ENCODE measurements at places on chromosomes 5 and 9.

DNA sequence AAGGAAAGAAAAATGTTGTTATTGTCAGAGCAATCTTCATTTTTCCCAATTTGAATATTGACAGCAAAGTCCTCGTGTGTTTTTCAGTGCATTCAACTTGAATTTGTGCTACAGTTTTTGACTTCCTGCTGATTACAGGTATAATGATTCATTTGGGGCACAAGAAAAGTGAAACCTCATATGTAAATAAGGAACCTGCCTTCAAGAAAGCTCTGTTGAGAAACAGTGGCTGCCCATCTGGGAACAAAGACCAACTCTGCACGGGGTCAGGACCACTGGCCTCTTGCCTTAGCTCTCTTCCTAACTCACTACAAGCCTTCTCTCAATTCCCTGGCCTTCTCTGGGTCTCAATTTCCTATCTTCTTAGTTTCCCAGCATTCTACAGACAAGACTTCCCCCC lies 21.0 kb downstream of the TIMD4 start:
- no peak for DNase-seq

DNA sequence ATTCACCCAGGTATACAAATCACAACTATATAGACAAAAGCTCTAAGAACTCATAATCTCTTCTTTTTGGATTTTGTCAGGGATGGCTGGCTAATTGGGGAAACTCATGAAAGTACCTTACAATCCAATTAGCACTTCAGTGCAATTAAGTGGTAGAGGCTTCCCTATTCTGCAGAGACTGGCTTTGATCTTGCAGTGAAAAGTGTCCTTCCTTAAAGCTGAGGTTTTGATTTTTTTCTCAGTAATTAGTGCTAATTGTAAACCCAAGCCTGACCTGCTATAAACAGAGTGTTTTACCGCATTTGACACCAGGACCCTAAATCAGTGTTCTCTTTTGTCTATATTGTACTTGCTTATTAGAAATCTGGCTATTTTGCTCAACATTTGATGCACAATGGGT lies 294.0 kb upstream of the EFNA5 start:
- DNase-seq = no peak

DNA sequence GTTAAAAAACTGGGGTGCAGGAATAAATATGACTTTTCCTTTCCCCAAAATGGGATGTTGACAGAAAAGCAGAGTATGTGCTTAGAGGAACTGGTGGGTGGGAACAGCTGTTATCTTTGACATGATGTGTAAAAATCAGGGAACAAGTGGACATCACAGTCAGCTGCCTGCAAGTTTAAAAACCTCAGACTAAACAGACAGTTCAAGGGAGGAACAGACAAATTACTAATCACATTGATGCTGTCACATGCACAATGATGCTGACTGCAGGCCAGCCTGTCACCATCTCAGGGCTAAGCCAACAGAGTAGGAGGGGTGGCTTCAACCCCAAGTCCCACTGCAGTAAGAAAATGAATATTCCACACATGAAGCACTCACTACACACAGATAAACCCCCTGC lies 38.2 kb upstream of the UBAP2 start:
- no peak for DNase-seq

GRCh38 chr5:54230936-54231685 lies 79.3 kb downstream of the ARL15 start:
- DNase-seq = no peak

GRCh38 chr5:9361835-9362234 lies 184.0 kb downstream of the SEMA5A start:
- DNase-seq = no peak

DNA sequence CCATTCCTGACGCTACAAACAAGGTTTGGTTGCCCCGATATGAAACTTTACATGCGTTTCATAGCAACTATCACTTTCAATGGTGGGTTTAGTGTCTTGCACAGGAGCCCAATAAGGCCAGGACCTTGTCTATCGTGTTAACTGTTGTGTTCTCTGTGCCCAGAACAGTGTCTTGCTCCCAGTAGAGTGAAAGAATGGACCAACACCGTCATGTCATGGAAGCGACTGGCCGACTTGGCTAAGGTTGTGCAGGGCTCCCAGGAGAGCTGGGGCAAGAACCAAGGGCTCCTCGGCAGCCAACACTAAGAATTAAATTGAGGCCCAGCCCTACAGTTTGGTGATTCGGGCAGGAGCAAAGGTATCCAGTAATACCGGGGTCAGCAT lies 498 bp upstream of the ARHGEF37 start:
- no peak for DNase-seq

GRCh38 chr9:37947977-37948376 lies 44.0 kb upstream of the SLC25A51 start:
- no peak for DNase-seq

DNA sequence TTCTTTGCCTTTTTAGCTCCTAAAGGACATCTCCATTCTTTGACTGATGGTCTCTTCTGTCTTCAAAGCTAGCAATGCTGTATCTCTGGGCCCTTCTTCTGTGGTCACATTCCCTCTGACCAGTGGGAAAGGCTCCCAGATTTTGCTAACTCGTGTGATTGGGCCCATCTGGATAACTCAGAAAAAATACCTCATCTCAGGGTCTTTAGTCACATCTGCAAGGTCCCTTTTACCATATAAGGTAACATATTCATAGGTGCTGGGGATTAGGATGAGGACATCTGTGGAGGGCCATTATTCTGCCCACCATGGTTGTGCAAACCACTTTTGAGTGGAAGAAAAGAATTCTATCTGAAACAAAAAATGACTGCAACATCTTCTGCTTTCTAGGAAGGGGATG lies 76.3 kb upstream of the MAMDC2 start:
- no peak for DNase-seq

DNA sequence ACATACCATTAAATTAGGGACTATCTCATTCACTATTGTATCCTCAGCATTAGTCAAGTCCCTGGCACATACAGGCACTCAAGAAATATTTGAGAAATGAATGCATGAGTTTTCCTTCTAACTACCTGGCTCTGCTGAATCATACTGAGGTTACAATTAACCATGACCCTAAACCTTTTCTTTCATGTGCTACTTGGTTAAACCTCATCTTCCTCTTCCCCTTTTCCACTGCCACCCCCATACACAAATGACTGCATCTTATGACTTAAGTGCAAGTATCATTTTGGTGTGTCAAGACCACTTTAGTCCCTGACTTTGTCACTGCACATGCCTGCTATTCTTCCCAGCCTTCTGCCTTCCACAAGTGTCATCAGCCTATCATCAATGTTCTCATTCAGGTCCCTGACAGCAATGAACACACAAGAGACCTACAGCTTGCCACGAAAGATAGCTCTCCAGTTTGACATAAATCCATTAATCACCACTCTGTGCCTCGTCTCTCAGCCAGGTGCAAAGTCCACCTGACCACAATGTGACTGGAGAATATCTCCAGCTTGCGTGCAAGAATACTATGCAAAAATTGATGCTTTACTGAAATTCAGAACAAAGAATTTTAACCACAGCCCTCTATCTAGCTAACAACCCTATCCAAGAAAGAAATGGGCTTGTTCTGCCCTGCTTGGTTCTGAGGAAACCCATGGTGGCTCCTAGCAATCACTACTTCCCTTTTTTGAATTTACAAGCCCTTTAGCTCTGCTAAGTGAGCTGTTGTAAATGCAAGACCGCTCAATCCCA lies 74.5 kb downstream of the MAPKAP1 start:
- no peak for DNase-seq

GRCh38 chr9:127626752-127627493 lies 14.8 kb downstream of the STXBP1 start:
- no peak for DNase-seq

- no peak for DNase-seq
Measured at GRCh38 chr9:125515983-125516940, 190.7 kb downstream of the MAPKAP1 start.

DNA sequence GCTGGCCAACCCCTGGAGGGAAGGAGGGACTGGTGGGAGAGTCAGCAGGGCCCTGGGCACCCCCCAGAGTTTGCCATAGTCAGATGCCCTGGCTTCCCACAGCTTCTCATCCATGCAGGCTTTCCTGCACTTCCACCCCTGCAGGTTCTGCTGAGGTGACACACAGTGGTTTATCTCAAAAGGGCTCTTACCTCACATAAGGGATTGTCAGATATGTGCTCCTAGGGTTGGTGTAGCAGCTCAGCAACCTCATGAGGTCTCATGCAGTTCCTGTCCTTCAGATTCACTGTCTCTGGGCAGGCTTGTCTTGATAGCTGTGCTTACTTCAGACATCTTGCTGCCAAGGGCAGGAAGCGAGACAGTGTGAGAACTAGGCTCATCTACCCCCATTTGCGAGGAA lies 143.4 kb downstream of the KDM4C start:
- DNase-seq = no peak

- no peak for DNase-seq
Measured at GRCh38 chr9:135413086-135413375, 66.6 kb upstream of the PPP1R26 start.

DNA sequence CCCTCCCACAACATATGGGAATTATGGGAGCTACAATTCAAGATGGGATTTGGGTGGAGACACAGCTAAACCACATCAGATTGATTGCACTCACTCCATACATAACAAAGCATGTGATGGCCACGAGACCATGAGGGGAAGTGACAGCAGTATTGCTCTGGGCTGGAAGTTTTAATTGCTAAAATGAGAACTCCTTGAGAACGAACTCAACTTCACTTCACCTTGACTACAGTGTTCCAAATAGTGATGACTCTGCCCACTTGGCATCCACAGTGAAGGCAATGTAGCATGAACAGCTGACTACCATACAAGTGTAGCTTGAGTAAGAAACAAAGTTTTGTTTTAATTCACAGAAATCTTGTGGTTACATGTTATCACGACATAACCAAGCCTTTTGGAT lies 739 bp upstream of the SPINK7 start:
- no peak for DNase-seq

DNA sequence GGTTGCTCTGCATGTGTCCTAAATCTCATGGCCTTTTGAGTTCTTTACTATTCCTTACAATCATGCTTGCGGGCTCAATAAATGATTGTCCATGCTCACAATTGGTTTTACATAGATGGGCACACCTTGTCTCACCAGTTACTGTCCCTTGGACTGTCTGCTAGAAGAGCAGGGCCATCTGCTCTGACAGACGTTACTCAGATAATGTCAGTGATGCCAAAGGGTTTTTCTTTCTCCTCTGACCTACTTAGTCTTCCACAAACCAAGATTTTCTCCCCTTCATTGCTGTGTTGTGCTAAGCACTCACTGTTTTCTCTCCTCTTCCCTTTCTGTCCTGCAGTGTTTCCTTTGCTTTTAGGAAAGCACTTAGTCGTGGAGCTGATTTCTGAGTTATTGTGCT lies 562.3 kb downstream of the KIF4B start:
- no peak for DNase-seq

- DNase-seq = no peak
Measured at GRCh38 chr5:87885758-87886157, 382.9 kb downstream of the TMEM161B start.

GRCh38 chr5:177520916-177521513 lies 4.3 kb upstream of the DDX41 start:
- DNase-seq = no peak

- no peak for DNase-seq
Measured at GRCh38 chr9:1747417-1747967, 267.7 kb upstream of the SMARCA2 start.

- no peak for DNase-seq
Measured at GRCh38 chr9:70403618-70404025, 10.8 kb downstream of the KLF9 start.

DNA sequence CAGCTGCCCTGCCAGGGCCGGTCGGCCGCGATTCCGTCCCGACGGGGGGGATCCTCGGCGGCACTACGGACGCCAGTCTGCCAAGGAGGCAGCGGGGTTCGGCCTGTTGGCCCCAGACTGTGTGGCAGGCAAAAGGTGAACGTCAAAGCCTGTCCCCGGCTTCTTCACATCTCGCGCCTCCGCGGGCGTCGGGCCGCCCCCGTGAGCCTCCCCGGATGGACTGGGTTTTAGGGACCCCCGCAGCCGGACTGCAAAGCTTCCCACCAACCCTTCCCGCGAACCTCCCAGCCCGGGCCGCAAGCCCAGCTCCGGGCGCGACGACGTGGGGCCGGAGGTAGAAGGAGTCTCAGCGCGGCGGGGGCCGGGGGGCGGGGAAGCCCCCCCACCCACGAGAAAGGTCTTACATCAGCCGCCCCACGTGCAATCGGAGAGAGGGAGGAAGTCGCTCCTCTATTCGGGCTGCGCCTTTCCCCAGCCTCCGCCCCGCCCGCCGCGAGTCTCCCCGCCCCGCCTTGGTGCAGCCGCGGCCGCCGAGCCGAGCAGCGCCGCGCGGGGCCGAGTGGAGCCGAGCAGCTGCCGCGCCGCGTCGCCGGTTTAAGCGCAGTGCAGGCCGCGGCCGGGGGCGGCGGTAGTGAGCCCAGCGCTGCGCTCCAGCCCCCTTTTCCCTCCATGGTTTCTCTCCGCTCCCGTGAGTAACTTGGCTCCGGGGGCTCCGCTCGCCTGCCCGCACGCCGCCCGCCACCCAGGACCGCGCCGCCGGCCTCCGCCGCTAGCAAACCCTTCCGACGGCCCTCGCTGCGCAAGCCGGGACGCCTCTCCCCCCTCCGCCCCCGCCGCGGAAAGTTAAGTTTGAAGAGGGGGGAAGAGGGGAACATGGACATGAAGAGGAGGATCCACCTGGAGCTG lies at the start of gene ANP32B:
Gene ANP32B (plus strand): TSS at position 659 of the 906 bp plus-strand sequence. CDS start 215 bp downstream, at position 874.
- peak; percentile 83 for DNase-seq

DNA sequence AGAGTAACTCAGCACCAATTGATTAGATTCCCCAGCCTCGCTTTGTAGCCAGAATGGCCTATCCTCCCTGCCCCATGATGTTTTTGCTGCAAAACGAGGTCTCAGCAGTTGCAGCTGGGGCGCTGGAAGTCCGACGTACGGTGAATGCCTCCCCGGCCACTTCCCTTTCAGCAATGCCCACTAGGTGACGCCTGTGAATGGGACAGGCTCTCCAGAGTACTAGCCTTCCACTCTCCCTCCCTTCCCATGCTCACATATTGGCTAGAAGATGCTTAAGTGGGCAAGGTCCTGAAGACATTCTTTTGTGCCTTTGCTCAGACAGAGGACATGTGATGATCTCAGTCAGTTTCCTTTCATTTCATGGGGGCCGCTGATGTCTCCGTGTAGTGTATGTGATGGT lies 50.8 kb downstream of the DMRT2 start:
- peak; percentile 37 for DNase-seq

DNA sequence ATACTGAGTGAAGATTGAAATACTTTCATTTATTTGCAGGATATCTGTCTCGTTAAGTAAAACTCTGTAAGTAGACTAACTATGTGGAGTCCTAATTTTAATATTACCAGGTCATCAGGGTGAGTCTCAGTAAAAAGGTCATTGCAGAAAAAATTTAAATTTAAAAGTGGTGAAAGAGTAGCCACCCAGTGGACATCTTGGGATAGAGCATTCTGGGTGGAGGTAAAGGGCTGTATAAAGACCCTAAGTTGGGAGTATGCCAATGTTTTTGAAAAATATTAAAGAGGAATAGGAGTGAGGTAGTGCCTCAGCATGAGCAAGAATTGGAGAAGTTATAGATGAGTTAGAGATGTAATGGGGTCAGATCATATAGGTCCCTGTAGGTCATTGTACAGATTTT lies 145.5 kb downstream of the HMHB1 start:
- DNase-seq = no peak

DNA sequence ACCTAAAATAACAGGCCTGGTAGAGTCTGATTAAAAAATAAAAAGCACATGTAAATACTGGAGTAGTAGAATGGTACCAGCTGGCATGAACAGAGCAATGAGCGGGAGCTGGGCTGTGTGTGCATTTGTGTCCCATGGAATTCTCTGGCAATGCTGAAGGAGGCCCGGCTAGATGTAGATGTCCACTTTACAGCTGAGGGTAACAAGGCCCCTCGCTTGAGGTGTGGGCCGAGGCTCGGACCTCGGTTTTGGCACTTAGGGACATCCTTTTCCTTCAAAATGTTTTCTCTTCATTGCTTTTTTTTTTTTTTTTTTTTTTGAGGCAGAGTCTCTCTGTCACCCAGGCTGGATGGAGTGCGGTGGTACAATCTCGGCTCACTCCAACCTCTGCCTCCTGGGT lies 1.5 kb upstream of the FGD3 start:
- DNase-seq = no peak
